ENCODE measurements at places on chromosomes 7 and 10.
A peak's percentile ranks its signal among the peaks of the same experiment; 100 is the strongest.

- DNase-seq = peak; percentile 42
Measured at GRCh38 chr7:25124465-25125136, 459 bp downstream of the CYCS start.

- DNase-seq = no peak
Measured at GRCh38 chr10:21022821-21023220, 125.7 kb upstream of the NEBL start.

DNA sequence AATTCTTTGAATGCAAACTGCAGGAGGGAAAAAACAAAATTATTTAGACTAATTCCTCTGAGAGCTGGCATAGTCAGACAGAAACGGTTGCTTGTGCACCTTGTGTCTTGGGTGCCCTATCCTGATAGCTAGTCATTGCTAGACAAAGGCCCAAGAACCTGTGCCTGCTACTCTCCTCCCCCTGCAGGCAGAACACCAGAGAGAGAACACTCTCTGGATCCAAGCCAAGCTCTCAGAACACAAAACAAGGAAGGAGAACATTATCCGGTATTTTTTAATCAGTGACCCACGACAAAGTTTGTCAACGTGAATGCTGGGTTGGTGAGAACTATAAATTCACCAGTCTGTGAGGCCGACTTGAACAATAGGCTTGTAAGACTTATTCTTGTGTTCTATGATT, 18.8 kb upstream of the PPP1R9A start:
- DNase-seq = peak; percentile 8

DNA sequence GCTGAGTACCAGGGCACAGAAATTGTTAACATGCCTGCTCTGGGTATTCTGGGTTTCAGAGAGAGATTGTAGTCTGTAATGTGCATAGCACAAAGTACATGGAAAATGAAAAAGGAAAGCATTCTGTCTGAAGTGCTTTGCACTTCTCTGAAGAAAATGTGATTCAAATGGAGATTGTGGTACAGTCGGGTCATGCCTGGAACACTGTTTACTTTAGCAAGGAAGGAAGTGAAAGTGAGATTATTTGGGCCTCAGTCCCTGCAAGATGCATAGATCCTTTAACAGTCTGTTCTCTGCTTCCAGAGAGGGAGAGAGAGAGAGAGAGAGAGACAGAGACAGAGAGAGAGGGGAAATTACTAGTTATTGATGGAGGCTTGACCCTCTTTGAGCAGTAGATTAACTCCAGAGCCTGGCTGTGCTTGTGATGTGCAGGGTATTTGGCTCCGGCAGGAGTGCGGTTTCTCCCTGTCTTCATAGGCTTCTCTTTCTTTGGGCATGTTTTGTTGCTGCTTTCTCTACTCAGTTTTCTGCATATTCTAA, 5.4 kb downstream of the VWC2 start:
- DNase-seq = no peak

- DNase-seq = no peak
Measured at GRCh38 chr10:470339-471003, 219.0 kb downstream of the DIP2C start.

- no peak for DNase-seq
Measured at GRCh38 chr10:76270464-76270863, 839.0 kb downstream of the LRMDA start.

DNA sequence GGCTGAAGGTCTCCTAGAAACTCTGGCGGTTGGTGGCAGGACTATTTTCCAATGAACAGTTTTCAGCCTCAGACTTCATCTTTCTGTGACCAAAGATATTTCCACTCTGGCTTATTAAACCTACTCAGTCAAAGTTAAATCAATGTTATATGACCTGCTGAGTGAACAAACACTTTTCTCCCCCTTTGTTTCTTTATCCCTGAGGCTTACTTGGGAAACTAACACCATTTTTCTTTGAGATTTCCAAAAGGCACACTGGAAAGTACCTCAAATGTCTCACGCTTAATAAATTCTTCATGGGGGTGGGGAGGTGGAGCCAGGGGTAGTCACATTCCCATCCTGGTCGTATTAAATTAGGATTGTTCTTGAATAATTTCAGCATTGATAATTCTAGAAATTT, 1.8 kb downstream of the TMEM26 start:
- DNase-seq = no peak

DNA sequence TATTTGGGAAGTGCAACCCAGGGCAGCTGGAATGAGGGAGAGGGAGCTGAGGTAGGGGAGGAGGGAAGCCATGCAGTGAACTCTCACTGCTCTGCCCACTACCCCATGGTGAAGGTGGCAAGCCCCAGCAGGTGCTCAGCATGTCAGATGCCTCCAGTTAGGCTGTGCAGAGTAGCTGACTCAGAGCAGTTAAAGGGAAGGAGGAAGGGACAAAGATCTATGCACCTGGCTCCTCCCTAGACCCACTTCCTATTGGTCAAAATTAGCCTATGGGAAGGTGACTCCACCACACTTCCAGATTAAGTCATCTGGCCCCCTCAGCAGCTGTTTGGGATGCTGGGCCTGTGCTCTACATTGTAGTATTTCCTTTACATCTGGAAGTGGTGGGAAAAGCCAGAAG, 125.7 kb upstream of the MTPN start:
- no peak for DNase-seq

- no peak for DNase-seq
Measured at GRCh38 chr7:124390301-124390700, 357.4 kb upstream of the TMEM229A start.

- DNase-seq = peak; percentile 28
Measured at GRCh38 chr7:94897541-94897940, 9.9 kb upstream of the PPP1R9A start.

DNA sequence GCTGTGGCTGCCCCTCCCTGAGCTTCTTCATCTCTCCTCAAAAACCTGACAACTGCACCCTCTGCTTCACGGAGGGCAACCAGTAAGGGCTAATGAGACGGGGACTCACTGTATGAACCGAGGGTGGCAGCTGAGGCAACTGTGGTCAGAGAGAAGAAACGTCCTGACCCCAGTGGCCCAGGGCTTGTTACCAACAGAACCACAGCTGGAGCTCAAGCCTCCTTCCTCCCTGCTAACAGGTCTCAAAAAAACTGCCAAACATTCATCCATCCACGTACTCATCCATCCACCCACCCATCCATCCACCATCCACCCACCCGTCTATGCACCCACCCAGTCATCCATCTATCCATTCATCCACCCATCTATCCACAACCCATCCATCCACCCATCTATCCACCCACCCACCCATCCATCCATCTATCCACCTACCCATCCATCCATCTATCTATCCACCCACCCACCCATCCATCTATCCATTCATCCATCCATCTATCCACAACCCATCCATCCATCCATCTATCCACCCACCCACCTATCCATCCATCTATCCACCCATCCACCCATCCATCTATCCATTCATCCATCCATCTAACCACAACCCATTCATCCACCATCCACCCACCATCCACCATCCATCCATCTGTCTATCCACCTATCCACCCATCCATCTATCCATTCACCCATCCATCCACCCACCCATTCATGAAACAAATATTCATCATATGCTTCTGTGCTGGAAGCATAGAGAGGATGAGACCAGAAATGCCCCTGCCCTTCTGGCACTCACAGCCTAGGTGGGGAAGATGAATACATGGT, 111.7 kb downstream of the PDGFA start:
- no peak for DNase-seq

DNA sequence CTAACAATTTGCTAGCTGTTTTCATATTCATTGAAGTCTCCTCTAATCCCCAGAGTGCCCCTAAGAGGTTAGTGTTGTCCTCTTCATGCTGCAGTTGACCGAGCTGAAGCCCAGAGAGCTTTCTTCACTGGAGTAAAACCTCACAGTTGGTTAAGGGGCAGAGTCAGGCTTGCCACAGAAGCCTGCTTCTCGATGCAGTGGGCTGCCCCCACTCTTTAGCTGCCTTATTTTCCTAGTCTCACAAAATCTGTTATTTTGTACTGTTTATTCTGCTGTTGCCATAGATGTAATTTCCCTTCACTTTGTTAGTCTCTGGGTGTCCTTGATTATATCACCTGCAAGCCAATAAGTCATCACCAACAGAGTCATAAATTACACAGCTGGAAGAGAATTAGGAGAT, 56.3 kb upstream of the ZPBP start:
- no peak for DNase-seq

GRCh38 chr10:21145751-21146435, 248.8 kb upstream of the NEBL start:
- peak; percentile 10 for DNase-seq

GRCh38 chr10:59879363-59879913, 26.9 kb downstream of the CCDC6 start:
- DNase-seq = no peak

- DNase-seq = no peak
Measured at GRCh38 chr7:38846280-38846679, 62.7 kb downstream of the VPS41 start.

GRCh38 chr7:106394526-106394925, 109.7 kb upstream of the NAMPT start:
- no peak for DNase-seq

DNA sequence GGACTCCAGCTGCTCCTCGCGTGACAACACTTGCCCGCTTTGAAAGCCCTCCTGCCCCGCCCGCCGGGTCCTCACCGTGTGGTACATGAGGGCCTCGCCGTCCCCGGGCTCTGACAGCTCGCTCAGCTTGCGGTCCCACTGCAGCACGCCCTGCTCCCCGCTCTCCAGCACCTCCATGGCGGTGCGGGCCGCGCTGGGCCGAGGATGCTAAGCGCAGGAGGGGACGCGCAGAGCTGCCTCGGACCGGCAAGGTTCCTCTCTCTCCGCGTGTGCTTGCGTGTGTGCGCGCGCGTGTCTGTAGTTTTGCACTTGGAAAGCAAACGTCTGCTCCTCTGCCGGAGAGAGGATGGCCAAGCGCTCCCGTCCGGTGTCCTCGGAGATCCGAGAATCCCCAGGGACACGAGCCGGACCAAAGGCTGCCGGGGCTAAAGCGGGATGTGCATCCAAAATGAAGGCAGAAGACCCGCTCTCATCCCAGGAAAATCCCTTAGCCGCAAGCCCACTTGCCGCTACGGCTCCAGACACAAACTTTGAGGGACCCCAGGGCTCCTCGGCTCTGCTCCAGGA, at the start of gene CREB3L2:
CREB3L2 (minus strand) TSS at position 558 of the 567 bp plus-strand sequence; CDS start at position 177, 381 bp downstream.
- DNase-seq = peak; percentile 92

DNA sequence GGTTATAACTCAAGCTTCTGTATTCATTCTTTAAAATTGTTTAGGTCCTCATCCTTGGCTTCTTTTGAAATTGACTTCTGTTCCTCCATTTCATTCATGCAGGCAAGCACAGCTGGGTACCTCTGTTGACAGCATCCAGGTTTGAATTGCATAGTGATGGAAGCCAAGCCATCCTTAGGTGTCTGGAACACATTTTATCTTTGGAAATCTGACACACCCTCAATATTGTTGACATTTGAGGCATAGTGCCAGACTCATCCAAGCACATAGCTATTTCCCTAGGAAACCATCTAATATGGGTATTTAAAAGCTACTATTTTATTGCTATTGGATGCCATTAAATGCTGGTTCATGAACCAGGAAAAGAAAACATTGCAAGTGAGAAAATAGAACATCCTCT, 142.1 kb upstream of the PTPRZ1 start:
- peak; percentile 76 for DNase-seq

DNA sequence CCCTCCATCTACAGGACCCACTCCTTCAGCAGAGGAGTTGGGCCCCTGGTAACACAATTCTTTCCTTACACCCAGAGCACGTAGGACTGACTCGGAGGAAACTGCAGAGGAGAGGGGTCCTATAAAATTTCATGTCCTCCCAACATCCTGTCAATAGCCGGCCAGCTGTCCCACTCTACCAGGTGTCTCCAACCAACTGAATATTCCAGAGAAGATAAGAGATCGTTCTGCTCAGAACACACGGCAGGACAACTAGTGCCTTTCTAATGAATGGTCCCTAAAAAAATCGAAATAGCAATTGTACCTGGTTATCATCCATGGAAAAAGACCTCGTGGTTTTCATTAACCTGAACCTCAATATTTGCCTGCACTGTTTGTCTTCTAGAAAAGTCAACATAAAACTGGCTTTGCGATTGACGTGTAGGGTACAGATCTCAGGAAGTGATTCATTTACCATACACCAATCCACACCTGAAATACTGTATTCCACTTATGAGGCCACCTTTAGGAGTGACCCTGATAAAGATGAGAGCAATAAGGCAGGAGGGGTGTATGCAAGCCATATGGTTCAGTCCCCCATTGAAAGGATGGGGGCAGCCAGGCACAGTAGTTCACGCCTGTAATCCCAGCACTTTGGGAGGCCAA, 111.7 kb downstream of the PARP12 start:
- DNase-seq = peak; percentile 11

- no peak for DNase-seq
Measured at GRCh38 chr10:97788552-97789442, 17.0 kb upstream of the SFRP5 start.

GRCh38 chr10:35150308-35150707, 23.7 kb downstream of the CREM start:
- no peak for DNase-seq

DNA sequence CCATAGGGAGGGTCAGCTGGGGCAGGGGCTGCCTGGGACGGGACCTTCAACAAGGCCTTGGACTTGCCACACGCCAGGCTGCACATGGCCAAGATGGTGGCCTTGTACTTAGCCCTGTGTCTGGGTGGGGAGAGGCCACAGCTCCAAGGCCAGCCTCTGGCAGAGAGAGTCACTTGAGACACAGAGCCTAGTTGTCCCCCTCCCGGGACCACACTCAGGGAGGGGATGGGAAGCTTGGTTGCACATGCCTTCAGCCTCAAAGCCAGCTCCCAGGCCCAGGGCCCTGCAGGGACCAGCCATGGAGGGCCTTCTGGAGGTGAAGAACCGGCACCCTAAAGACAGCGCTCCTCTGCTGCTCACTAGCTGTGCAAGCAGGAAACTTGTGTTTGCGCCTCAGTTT, 16.7 kb downstream of the MMRN2 start:
- no peak for DNase-seq

- no peak for DNase-seq
Measured at GRCh38 chr10:65571011-65571570, 1354.7 kb upstream of the LRRTM3 start.

DNA sequence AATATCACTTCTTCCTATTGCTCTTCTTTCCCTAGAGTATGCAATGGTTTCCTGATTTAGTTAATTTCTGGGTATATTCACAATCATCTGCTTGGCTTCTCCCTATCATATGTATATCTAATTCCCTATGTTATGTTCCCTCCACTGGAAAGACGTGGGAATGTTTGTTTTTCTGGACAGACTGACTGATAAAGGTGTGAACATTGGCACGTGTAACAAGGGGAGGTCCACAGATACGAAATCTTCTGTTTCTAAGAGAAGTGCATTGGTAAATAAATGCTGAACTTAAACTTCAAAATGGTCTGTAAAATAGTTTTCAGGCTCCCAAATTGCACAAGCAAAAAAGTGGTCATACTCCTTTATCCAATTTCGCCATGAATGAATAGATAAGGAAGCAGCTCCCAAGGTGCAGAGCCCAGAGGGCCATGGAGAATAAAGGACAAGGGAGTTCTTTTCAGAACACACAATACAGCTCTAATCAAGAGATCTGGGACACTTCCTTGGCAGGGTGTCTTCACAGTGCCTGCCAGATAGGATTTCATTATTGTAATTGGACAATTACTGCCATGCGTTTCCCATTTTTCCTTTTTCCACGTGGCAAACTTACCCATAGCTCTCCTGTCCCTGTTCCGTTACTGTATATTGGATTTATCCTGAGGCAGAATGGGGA, 141.9 kb downstream of the RNF133 start:
- DNase-seq = no peak
